Neural crest cell (in vitro differentiated cells): ENCODE measurements at places on chromosomes 16 and 17.

GRCh38 chr17:65666876-65667321 is 105.5 kb upstream of the AXIN2 start:
- DNase-seq = no peak

DNA sequence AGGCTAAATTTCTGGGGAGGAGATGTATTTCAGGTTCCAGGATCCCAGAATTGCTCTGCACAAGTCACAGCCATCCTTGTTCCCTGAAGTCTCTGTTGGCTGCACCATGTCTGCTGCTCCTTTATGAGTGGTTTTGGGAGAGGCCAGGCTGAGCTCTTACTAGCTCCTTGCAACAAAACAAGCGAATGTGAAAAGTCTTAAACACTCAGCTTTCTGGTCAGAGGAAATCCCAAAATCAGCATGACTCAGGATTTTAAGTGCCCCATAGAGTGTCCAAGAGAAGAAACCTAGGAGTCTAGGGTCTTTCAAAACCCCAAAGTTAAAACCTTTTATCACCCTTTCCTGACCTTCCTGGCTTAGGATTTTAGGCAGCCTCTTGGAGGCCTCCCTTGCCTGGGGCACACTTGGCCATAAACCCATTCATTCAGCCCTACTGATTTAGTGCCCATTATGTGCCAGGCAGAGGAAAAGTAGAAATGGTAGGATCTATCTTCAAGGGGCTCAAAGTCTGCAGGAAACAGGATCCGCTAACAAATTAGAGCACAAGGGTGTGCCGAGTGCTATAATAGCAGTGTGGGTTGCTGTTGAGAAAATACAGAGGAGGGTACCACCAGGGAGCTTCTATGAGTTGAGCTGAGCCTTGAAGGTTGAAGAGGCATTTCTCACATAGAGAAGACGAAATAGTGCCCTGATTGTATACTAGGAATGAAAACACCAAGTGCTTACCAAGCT is 36.9 kb downstream of the SOST start:
- DNase-seq = no peak

GRCh38 chr17:512926-513325 is 160.3 kb upstream of the RPH3AL start:
- no peak for DNase-seq

- DNase-seq = no peak
Observed at GRCh38 chr16:46826631-46827030, 4.3 kb downstream of the C16orf87 start.
